ENCODE measurements at places on chromosomes 4 and X.

GRCh38 chr4:74006009-74006476 is 7.6 kb upstream of the CXCL5 start:
- no peaks in the 10 kb centered on the region for H3K4me1 ChIP-seq
- H3K27me3 ChIP-seq: no peaks in the 10 kb centered on the region
- H3K4me3 ChIP-seq: no peak overlapping the region
- H3K36me3 ChIP-seq: no peaks in the 10 kb centered on the region
- H3K27ac ChIP-seq: no peak overlapping the region

- no peaks in the 10 kb centered on the region for H3K4me1 ChIP-seq
- H3K36me3 ChIP-seq: no peaks in the 10 kb centered on the region
- no peaks in the 10 kb centered on the region for H3K27me3 ChIP-seq
- H3K27ac ChIP-seq: no peak overlapping the region
These were observed 78.9 kb upstream of the CBR4 start for GRCh38 chr4:169089004-169089403.

GRCh38 chr4:40144716-40145115 is 52.1 kb upstream of the RHOH start:
- no peaks in the 10 kb centered on the region for H3K4me1 ChIP-seq
- no peaks in the 10 kb centered on the region for H3K27me3 ChIP-seq
- peaks cover 4% of the 10 kb centered on the region for H3K36me3 ChIP-seq
- no peak overlapping the region for H3K4me3 ChIP-seq
- no peak for DNase-seq

GRCh38 chr4:138961129-138961528 is 54.5 kb upstream of the NOCT start:
- H3K36me3 ChIP-seq: no peaks in the 10 kb centered on the region
- no peaks in the 10 kb centered on the region for H3K4me1 ChIP-seq
- no peak for DNase-seq

DNA sequence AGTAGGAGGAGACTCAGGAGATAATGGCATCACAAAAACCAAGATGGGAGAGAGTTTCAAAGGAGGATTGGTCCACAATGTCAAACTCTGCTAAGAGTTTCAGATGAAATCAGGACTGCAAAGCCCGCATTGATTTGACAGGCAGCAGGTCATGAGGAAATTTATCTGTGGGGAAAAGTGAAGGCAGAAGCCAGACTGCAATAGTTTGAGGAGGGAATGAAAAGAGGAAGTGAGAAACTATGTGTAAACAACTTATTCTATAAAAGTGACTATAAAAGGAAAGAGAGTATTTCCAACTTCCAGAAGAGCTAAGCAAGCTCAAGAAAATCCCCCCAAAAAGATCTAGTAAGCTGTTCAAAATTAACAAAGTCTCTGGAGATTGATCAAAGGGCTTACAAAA is 66.3 kb upstream of the DGKK start:
- DNase-seq: no peak
- no peaks in the 10 kb centered on the region for H3K27me3 ChIP-seq
- H3K27ac ChIP-seq: no peak overlapping the region
- no peaks in the 10 kb centered on the region for H3K4me1 ChIP-seq

GRCh38 chr4:185318679-185319078 is 77.0 kb downstream of the LRP2BP start:
- no peaks in the 10 kb centered on the region for H3K36me3 ChIP-seq
- H3K27me3 ChIP-seq: no peaks in the 10 kb centered on the region
- no peaks in the 10 kb centered on the region for H3K4me1 ChIP-seq
- no peak overlapping the region for H3K4me3 ChIP-seq
- no peak overlapping the region for H3K27ac ChIP-seq

DNA sequence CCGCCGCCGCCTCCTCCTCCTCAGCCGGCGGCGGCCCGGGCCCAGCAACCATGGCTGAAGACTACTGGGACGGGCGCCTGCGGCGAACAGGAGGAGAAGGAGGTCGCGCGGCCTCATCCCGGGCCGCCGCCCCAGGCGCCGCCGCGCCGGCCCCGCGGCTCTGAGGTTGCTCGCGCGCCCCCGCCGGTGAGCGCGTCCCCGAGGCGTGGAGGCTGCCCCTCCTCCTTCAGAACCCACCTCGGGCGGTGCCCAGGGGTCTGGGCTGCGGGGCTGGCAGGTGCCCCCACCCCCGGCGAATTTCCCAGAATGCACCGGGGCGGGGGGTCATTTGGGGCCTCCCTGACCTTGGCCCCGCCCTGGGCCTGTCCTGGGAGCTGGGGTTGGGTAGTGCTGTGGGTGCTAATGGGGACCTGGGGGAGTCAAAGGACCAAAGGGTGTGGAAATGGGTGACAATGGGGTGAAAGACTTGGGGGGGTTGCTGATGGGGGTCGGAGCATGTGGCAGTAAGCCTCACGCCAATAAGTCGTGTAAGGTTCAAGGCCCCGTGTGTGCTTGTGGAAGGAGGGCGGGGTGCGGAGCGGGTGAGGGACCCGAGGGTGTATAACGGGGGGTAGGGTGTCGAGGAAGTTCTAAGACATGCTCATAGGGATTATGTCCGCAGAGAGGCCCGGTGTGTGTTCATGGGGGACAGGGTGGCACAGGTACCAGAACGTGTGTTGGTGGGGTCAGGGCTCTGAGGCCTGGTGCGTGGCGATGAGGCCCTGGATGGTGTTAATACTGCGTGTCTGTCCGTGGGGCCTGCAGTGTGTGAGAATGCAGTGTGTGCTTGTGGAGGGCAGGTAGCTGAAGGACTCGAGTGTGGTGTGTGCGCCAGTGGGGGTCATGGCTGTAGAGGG is 687 bp downstream of the CDK16 start:
- H3K27me3 ChIP-seq: no peaks in the 10 kb centered on the region
- peak overlapping the region; percentile 78 for H3K4me3 ChIP-seq
- peaks cover 20% of the 10 kb centered on the region for H3K4me1 ChIP-seq
- H3K27ac ChIP-seq: peak overlapping the region; percentile 93
- peak; percentile 18 for DNase-seq

DNA sequence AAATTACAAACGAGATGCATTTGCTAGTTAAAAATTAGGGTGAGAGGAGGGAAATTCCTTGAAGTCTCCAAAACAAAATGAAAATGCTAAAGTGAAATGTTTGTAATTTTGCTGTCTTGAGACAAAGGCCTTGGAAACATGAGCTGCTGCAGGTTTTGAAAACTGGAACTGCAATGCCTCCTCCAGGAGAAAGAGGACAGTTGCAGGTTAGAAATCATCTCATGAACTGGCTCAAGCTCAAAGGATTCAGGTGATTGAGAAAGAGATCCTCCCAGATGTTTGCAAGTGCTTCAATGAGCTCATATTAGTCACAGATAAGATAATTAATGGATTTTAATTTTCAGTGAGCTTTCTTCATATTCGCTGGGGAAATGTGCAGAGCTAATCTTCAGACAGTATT is 32.4 kb downstream of the SMPX start:
- no peaks in the 10 kb centered on the region for H3K4me1 ChIP-seq
- no peak overlapping the region for H3K4me3 ChIP-seq
- no peak overlapping the region for H3K27ac ChIP-seq
- no peak for DNase-seq

- H3K4me1 ChIP-seq: no peaks in the 10 kb centered on the region
- H3K27me3 ChIP-seq: no peaks in the 10 kb centered on the region
- no peak overlapping the region for H3K4me3 ChIP-seq
- no peaks in the 10 kb centered on the region for H3K36me3 ChIP-seq
- DNase-seq: no peak
These were observed 230.2 kb upstream of the AGTR2 start for GRCh38 chrX:115940348-115940747.

- no peak overlapping the region for H3K4me3 ChIP-seq
- no peak overlapping the region for H3K27ac ChIP-seq
- H3K27me3 ChIP-seq: no peaks in the 10 kb centered on the region
- H3K36me3 ChIP-seq: no peaks in the 10 kb centered on the region
These were observed 139.0 kb downstream of the TSPAN5 start for GRCh38 chr4:98519268-98519977.
